ENCODE measurements at places on chromosomes 7 and 10.
A peak's percentile ranks its signal among the peaks of the same experiment; 100 is the strongest.

DNA sequence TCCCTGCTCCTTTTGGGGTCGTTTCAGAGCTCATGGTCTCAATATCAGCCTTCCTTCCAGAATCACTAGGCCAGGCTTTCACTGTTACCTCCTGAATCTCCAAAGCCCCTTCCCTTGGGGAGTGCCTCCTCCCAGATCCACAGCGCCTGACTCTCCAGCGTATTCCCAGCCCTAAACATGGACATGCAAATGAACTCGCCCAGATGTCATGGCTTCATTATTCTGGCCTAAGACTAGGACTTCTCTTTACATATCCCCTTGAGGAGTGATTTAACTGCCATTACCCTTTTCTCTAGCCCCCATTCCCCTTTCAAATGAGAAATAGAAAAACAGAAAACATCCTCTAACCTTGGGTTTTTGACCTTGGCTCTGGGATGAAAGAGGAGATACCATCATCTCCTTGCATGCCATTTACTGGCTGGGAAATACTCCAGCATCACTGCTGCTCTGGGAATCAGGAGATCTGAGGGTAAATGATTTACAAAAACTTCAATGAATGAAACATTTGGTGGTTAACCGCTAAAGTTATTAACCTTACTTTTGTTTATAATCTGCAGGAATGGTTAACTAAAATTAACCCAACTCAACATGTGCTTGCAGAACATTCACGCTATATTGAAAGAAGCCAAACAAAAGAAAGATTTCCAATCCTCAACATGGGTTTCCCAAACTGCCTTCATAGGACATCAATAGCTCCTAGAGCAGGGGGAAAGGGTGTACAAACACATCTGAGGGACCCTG is 37.0 kb downstream of the FAM171A1 start:
- DNase-seq = no peak

DNA sequence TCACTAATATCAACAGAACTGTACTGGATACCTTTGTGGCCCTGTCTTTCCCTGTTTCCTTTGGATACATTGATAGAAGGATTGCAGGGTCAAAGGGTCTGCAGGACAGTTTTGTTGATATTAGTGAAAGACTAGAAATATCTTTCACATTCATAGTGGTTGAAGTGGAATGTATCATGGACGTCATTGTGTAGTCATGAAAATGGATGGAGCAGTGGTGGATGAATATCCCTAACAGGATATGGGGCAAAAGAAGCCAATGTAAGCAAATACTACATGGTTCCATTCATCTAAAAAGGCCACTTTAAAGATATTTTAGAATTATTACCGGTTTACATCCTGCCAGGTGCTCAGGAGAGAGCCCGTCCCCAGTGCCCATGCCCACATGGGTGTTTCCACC is 23.8 kb downstream of the PALD1 start:
- DNase-seq = no peak

DNA sequence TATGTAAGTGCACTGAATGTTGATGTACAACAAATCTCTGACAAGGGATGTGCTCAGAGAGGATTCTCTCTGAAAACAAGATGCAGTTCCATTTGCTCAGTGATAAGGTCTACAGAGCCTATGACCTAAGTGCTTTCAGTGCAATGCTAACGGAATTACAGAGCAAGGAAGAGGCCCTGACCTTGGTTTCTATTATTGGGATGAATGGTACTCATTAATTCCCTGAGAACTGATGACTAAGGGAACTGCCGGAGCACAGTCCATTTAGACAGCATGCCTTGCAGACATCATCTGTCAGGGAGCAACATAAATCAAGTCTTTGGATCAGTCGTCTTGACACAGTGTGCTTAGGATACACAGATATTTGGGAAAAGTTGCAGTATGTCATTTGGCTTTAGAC is 340.8 kb downstream of the PHTF2 start:
- DNase-seq = no peak

- no peak for DNase-seq
Measured at GRCh38 chr10:10235003-10235402, 782.7 kb upstream of the CELF2 start.

- peak; percentile 53 for DNase-seq
Measured at GRCh38 chr10:90930070-90930837, 9.4 kb upstream of the ANKRD1 start.

DNA sequence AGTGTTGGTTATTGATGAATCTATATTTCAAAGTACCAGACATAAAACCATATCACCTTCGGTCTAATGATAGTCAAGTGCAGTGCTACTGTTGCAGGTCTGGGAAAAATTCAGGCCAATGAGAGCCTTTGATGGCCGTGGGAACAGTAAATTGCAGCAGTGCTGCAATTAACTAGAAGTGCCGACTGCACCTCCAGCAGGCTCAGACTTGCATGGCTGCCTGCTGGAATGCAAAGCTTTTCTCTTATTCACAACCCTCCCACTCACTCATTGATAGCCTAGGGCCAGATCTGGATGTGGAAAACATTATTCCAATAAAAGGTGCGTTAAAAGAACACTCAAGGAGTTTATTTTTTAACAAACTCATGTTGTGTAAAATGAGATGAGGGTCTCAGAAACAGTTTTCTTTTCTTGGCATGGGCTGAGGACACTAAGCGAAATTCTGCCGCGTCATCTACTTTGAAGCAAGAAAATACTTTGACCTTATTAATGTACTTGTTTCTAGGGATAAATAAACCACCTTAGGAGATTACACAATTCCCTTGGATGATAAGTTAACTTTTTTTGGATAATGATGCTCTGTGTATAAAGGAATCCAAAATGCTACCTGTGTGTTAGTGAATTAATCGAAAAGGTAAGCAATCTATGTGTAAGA is 17.1 kb downstream of the PLXDC2 start:
- DNase-seq = no peak

DNA sequence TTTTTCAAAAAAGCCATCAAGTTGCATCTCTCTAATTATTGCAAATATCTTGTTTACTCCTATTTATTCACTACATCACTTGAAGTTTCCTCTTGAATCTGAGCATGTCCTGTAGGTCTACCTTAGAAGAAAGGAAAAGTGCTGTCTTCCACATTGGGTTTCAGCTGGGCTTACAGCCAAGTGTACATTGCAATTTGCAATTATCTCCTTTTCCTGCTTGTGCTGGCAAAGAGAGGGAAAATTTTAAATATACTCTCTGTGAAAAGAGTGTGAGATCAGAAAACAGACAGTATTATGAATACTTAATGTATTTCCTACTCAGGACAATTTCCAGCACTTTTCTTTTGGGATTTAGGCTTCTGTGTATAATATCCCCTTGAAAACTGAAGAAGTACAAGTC is 839.7 kb downstream of the CNTNAP2 start:
- no peak for DNase-seq

DNA sequence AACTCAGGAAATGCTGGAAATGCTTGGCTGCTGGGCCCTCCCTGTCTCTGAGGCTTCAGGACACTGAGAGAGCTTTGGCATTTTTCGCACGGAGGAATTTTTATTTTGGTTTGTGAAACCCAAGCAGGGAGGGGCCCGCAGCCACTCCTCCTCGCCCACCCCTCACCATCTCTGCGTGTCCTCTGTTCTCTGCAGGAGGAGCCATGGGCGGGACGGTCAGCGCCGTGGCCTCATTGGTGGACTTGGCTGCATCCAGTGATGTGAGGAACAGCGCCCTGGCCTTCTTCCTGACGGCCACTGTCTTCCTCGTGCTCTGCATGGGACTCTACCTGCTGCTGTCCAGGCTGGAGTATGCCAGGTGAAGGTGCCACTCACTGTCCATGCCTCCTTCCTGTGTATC is 36.8 kb downstream of the SLC29A3 start:
- no peak for DNase-seq

DNA sequence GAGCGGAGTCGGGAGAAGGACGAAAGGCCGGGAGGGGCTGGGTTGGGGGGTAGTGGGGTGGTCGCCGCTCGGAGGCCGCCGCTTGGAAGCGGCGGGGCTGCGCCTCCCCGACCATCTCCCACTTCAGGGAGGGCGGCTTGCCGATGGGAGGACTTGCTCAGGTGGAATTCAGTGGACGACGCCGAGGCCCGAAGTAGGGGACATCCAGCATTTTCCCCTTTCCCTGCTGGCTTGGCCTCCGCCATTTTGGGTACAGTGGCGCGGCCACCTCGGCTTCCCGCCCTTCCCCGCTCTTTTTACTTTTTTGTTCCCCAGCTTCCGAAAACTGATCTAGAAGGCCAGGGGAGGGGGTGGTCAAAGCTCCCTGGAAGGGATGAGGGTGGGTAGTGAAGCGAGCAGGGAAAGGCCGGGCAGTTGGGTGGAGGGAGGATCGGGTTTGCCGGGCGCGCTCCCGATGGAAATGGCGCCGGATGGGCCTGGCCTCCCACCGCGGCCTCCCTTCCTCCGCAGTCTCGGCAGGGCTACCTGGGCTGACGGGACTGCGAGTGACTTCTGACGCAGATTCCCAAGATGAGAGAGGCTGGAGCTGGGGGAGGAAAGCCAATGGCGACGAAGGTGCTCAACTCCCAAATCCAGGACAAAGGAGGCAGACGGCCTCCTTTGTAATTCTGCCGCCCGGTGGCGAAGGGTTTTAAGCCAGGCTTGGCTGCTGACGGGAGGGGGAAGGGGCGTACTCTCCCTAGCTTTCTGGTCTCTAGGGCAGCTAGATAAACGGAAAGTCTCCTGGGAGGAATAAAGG is at the start of gene PBLD:
Gene PBLD, minus strand, starts transcription at position 670 of the 799 bp plus-strand sequence. CDS start 26,084 bp downstream, outside the sequence.
- DNase-seq = peak; percentile 88

- no peak for DNase-seq
Measured at GRCh38 chr7:44530990-44531389, 10.1 kb downstream of the NPC1L1 start.

GRCh38 chr7:74040101-74040790 is 12.3 kb downstream of the ELN start:
- no peak for DNase-seq

DNA sequence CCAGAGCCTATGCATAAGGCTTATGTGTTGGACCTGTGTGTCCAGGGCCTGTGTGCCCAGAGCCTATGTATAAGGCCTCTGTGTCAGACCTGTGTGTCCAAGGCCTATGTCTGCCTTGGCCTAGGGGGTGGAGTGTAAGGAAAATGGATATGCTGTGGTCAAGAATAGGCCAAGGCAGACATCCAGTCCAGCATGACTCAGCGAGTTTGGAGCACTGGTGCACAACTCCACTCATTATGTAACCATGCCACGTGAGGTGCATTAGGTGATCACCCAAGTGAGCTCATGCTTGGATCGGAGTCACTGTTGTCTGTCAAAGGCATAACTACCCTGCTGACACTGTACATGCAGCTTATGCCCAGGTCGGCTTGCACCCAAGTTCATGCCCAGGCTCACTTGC is 238.9 kb downstream of the CACNA2D1 start:
- DNase-seq = no peak

- no peak for DNase-seq
Measured at GRCh38 chr7:128914566-128915151, 4.2 kb upstream of the KCP start.

DNA sequence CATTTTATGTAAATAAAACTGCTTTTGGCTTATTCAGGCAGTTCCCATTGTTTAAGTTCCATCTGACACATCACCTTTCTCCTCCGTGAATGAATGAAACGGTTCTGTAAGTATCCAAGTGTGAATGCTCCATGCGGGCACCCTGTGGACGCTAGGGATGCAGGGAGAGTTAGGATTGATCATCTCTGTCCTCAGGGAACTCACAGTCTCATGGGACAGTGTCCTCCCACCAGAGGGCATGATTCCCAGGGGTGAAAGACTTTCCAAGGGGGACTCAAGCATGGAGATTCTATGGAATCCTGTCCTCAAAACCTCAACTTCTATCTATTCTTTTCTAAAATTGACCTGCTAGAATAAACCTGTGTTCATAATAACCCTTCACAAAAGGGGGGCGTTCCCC is 98.8 kb downstream of the HECW1 start:
- no peak for DNase-seq

DNA sequence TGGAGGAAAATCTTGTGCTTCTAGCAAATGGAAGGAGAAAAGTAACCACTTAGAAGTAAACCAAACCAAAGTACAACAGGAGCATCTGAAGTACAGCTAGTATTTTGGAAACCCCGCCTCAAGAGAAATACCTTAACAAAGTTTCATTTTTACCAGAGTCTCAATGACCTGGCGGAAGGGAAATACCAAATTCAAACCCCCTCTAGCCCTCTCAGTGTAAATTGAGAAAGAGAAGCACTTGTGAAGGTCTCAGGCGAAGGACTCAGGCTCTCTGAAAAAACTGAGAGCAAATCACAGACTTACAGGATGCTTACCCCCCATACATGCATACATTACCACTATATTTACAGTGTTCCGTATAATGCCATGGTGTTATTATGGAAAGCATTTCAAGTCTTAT is 70.1 kb downstream of the ZPBP start:
- no peak for DNase-seq

- no peak for DNase-seq
Measured at GRCh38 chr10:6247041-6247712, 44.4 kb downstream of the PFKFB3 start.

- no peak for DNase-seq
Measured at GRCh38 chr7:29274146-29275017, 79.8 kb downstream of the CHN2 start.

DNA sequence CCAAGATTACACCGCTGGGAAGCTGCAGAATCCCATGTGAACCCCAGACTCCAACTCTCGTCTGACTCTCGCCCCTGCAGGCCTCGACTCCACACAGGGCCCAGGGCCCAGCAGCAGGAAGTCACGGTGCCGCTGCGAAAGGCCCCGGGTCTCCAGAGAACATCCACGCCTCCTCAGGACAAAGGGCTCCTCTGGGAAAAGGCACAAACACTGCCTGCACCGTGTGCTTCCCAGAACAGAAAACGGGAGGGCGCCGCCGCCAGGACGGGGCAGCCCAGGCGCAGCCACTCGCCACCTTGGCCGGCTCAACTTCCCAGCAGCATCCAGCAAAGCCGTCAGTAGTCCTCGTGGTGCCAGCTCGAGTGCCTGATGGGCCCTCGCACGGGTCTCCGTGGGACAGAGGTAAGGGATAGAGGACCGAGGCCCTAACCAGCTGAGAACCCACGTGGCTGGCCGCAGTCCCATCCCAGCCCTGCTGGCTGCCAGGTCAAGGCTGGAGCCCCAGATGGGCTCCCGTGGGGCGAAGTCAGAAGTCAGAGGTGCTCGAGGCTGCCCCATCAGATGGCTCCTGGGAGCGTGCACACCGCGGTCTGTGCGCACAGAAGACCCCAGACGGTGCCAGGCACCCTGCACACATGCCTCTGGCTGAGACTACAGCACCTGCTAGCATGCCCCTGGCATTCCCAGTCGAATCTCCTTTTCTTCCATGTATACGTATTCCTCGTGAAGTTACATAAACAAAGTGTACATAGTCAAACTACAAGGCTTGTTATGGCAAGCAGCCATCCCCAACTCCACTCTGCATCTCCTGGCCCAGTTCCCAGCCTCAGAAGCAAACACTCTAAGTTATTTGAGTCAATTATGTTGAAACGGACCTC is 60.2 kb downstream of the MAD1L1 start:
- peak; percentile 68 for DNase-seq

GRCh38 chr7:140079121-140079536 is 16.4 kb upstream of the PARP12 start:
- DNase-seq = no peak

- no peak for DNase-seq
Measured at GRCh38 chr7:90312745-90313144, 8.4 kb downstream of the FAM237B start.

DNA sequence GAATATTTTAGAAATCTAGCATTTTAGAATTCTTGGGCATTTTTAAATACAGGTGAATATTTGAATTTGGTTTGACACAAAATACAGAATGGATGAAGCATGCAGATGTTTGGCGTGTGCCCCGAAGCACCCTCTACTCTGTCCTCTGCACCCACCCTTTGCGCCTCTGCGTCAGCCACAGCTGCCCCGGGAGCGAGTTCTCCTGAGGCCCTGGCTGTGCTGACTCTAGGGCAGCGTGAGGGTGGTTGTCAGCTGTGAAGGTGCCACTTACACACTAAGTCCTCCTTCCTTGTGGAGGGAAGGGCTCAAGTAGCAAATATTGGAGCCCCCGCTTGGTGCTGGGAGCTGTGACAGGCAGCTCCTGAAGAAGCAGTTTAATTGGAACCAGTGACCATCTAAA is 48.4 kb downstream of the DAGLB start:
- no peak for DNase-seq

All from left kidney (tissue), 8 donors.